B cell (primary cell): ENCODE measurements at places on chromosomes 1 and 21. TPM values are rescaled to one million over a fixed set of nuclear protein-coding genes. Genes with fewer than 3 reads are reported as not detected.
A peak's percentile ranks its signal among the peaks of the same experiment; 100 is the strongest.

The MSH4 gene
- total RNA-seq = 1.4 and 1.7 TPM in 2 replicates

The CLDN17 gene
- total RNA-seq = not detected in 2 replicates

The EDN2 gene
- not detected in 2 replicates for total RNA-seq

The HES2 gene
- not detected in 2 replicates for total RNA-seq

The C4BPA gene
- total RNA-seq = not detected in 2 replicates

DNA sequence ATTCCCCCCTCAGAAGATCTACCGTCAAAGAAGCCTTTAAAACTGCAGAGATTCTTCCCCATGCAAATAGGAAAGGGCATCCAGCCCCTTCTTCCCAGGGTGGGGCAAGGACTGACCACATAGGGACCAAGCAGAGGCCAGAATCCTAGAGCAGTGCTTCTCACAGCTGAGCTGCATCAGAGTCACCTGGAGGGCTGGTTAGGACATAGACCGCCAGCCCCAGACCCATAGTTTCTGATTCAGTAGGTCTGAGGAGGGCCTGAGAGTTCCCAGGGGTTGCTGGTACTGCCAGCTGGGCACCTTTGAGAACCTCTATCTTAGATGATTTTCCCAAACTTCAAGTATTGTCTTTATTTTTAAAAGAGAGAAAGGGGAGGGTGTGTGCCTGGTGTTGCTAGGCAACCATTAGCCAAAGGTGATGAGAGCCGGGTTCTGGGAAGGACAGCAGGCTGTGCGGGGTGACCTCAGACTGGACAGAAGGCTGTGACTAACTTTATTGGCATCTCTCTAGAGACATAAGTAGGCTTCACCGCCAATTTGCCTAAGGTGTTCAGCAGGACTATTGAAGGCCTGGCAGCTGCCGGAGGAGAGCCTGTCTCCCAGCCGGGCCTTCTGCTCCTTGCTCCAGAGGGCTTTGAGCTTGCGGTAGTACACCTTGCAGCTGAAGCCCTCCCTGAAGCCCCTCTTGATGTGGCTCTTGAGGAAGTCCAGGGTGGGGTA lies 3.0 kb downstream of the SPATA46 start:
- no peaks in the 10 kb centered on the region for H3K4me1 ChIP-seq
- H3K4me3 ChIP-seq = no peak overlapping the region
- no peaks in the 10 kb centered on the region for H3K27me3 ChIP-seq

DNA sequence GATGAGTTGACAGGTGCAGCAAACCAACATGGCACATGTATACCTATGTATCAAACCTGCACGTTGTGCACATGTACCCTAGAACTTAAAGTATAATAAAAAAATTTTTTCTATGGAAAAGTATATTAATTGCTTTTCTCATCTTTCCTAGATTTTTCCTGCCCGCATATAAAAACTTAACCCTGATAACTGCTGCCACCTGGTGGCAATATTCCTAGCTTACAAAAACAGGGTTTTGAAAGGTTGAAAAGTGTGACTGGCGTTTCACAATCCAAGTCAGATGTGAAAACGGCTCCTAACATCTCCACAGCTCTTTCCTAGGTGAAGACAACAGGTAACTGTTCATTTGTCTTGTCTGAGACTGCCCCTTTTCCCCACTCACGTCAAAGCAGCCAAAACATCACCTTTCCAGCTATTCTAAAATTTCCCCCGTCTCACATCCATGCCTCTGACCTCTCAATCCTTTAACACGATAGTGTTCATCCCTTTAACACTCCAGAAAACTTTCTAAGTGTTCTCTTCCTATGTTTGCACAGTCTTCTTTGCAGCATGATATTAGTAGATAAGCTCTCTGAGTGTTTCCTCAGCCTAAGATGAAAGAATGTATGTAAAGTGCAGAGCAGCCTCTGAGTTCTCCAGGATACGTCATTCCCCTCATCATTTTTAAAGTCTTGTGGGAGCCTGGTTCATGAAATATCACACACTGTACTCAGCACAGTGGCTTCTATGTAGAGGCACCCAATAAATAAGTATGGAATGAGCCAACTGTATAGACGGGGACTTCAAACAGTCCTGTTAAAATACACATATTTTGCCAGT lies 27.5 kb downstream of the OVGP1 start:
- DNase-seq = peak; percentile 61
- no peaks in the 10 kb centered on the region for H3K27me3 ChIP-seq
- no peaks in the 10 kb centered on the region for H3K36me3 ChIP-seq
- H3K27ac ChIP-seq = no peak overlapping the region

- DNase-seq = no peak
- H3K27ac ChIP-seq = no peak overlapping the region
- no peaks in the 10 kb centered on the region for H3K4me1 ChIP-seq
- H3K36me3 ChIP-seq = peaks cover 28% of the 10 kb centered on the region
- no peak overlapping the region for H3K4me3 ChIP-seq
Measured at GRCh38 chr1:39438042-39438441, 53.4 kb upstream of the BMP8A start.

- H3K36me3 ChIP-seq = no peaks in the 10 kb centered on the region
- H3K4me3 ChIP-seq = no peak overlapping the region
- H3K4me1 ChIP-seq = no peaks in the 10 kb centered on the region
- DNase-seq = no peak
Measured at GRCh38 chr1:83086346-83086745, 912.6 kb downstream of the TTLL7 start.

DNA sequence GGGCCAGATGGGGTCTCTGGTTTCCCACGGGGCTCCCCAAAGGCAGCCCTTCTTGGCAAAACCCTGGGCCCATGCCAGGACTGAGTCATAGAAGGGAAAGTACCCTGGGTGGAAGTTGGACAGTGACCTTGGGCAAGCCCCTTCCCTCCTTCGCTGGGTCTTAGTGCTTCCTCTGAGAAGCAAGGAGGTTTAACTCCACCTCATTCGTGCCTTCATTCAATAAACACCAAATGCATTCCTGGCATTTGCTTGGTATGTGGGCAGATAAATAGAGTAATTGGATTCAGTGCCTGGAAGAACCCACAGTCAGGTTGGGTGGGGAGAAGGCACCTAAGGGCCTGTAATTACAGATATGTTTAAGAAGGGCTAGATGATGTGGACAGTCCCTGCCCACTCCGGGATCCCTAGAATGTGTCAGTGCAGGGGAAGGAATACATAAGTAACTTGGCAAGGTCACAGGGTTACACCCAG lies 36.3 kb upstream of the CITED4 start:
- no peaks in the 10 kb centered on the region for H3K4me1 ChIP-seq
- no peak for DNase-seq

DNA sequence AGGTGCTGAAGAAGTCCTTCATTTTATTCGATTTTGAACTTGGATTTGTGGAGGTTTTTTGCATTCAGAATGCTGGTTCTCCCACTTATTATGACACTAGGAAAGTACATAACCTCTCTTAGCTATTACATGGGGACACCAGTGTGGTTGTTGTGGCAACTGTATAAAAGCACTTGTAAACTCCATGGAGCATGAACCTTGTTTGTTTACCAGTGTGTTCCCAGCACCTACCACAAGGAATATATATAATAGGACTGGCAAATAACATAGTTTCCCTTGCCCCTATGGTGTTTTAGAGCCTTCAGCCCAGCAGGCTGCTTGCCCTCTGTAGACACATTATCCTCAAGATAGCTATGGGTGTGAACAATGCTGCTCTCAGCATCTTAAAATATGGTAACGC lies 43.1 kb downstream of the RASSF5 start:
- DNase-seq = no peak
- H3K36me3 ChIP-seq = no peaks in the 10 kb centered on the region
- peaks cover 16% of the 10 kb centered on the region for H3K4me1 ChIP-seq
- no peak overlapping the region for H3K4me3 ChIP-seq
